GOT3 (cell line): ENCODE measurements at places on chromosomes 12 and 14.

GRCh38 chr12:103794309-103795213 is 46.5 kb downstream of the NT5DC3 start:
- no peak for DNase-seq

- no peak for DNase-seq
Observed at GRCh38 chr14:52951681-52952554, 1.1 kb upstream of the FERMT2 start.

DNA sequence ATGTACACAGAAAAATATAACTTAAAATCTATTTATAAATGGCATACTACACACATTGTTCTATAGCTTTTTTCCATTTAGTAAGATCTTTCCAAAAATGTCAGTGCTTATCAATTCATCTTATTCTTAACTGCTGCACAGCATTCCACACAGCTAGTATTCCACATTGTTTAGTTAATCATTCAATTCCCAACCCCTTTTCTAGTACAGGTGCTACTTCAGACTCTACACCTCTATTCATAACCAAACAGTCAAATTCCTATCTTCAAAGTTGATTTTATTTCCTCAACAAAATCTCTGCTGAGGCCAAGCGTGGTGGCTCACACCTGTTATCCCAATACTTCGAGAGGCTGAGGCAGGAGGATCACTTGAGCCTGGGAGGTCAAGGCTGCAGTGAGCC is 12.3 kb upstream of the NEK9 start:
- DNase-seq = no peak

- DNase-seq = no peak
Observed at GRCh38 chr14:74913986-74914573, 9.0 kb downstream of the RPS6KL1 start.

GRCh38 chr14:69038455-69039287 is 59.6 kb upstream of the ACTN1 start:
- DNase-seq = no peak

DNA sequence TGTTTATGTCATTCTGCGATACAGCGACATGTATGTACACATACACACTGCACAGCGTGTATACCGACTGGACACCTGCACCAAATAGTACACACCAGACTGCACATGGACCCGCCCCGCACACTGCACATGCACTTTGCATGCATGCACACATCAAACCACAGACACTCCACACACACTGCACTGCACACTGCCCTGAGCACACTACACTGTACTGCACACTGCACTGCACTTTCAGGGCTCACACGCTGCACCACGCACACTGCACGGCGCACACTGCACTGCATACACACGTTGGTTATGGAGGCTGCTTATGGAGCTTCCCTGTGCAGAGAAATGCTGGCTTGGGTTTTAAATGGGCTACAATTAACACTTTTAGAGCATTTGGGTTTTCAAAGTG is 1.6 kb downstream of the PAPLN start:
- DNase-seq = no peak

DNA sequence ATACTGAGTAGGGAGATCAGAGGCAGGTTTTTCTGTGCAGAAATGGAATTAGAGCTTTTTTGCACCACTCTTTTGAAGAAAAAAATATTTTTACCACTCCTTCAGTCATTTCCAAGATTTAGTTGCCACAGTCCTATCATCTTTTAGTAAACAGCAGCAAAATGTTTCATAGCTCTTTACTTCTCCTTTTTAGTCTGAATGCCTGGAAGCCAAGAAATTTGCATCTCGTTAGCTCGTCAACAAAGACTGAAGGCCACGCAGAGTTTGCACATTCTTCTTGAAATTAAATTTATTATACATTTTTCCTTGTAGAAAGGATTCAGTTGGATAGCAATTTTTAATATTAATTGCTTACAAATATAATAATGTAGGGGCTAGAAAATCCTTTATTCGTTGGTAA is 544.5 kb upstream of the ATP2B1 start:
- DNase-seq = no peak

- DNase-seq = no peak
Observed at GRCh38 chr12:47302111-47302671, 222.4 kb upstream of the AMIGO2 start.

- DNase-seq = no peak
Observed at GRCh38 chr12:28014196-28014595, 41.7 kb upstream of the PTHLH start.

- DNase-seq = no peak
Observed at GRCh38 chr12:111181143-111181726, 187.7 kb downstream of the PHETA1 start.

DNA sequence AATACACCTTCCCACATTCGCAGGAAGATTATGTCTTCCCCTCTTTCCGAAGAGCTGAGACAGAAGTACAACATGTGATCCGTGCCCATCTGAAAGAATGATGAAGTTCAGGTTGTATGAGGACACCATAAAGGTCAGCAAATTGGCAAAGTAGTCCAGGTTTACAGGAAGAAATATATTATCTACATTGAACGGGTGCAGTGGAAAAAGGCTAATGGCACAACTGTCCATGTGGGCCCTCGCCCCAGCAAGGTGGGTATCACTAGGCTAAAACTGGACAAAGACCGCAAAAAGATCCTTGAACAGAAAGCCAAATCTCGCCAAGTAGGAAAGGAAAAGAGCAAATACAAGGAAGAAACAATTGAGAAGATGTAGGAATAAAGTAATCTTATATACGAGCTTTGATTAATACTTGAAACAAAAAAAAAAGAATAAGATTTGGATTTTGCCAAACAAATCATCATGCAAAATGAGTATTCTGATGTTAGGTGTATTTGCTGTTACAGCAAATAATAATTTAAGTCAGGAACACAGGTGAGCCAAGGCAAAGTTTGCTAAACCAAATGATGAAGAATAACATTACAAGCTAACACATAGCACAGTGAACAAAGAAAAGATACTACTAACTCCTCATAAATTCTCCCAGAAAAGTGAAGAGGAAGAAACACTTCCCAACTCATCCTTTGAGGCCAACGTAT is 30.6 kb downstream of the FAM186A start:
- DNase-seq = no peak

DNA sequence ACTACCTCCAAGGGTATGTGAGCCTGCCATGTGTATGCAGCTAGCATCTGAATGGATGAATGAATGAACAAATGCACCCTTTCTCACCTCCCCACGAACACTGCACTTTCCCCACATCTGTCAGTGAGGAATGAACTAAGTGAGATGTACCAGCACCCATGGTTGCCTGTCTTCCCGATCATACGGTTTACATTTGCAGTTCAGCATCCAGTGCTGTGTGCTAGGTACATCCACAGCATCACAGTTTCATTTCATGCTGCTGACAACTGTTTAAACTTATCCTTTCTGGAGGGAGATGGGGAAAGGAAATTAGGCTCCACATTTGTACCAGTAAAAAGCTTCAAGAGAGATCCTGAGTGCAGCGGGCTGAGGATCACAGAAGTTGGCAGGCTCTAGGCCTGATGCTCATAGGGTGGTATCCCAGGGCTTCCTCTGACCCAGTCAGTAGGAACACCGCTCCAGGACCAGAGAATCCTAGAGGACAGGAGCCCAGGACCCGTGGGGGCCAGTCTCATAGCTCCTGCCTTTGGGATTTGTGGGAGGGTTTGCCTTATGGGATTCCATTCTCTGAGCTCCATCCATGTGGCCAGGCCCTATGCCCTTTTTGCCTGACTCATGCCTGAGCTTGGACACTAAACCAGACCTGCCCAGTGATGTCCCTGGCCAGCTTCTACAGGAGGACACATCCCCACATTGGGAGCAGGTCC is 294.5 kb downstream of the CACNA1C start:
- no peak for DNase-seq

GRCh38 chr12:57759360-57759980 is 4.6 kb downstream of the MARCHF9 start:
- no peak for DNase-seq

DNA sequence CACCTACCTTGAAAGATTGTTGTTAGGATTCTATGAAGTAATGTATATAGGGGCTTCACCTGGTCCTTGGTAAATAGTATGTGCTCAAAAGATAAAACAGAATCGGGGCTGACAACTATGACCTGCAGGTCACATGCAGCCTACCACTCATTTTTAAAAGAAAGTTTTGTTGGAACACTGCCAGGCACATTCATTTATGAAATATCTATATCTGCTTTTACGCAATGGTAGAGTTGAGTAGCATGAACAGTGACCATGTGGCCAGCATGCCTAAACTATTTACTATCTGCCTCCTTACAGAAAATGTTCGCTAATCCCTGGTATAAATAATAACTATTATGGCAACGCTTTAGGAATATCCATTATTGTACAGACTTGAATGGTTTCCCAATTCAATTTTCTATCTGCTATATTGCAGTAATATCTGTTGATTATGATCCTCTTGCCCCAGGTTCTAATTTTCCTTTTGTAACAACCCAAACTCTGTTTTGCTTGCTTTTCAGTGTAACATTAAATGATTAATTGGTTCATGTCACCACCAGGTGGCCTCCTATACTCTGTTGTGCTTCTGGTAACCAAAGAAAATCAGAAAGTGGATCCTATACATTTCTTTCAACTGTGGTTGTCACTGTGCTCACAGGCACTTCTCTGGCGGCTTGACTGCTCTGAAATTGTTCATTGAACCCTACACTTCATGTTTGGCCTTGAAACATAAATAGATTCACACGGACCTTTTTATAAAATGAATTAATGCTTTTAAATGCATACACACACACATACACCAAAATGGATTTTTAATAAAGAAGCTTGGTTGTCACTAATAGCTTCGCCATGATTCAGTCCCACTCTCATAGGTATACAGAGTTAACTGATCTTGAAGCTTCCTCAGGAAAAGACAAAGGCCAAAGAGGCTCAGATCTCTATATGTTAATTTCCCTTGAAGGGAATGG is 227.7 kb upstream of the NPAS3 start:
- no peak for DNase-seq

- DNase-seq = no peak
Observed at GRCh38 chr12:76757694-76758093, 6.2 kb upstream of the ZDHHC17 start.

- no peak for DNase-seq
Observed at GRCh38 chr12:100963381-100963780, 168.8 kb downstream of the ANO4 start.

DNA sequence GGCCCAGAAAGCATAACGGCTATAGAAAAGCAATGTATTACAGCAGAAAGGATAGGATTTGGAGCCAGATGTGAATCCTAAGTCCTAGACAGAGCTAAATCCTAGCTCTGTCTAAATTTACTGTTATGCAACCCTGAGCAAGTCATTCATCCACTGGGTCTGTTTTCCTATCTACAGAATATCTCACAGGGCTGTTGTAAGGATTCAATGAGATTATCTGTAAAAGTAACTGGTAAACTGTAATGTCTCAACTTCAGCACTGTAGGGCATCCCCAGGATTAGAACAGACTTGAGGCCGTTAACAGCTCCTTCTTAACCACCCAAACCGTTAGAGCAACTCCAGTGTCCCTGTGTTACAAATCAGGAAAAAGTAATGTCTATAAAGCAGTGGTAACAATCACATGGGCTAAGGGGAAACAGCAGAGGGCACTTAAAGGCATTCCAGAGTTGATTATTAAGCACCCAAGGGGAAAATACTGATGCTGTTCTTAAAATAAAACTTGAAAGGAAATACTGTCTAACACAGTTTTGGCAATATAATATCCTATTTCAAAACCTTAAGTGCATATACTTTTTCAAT is 10.1 kb downstream of the GMFB start:
- no peak for DNase-seq

GRCh38 chr12:74889073-74889472 is 320.6 kb downstream of the KCNC2 start:
- DNase-seq = no peak

DNA sequence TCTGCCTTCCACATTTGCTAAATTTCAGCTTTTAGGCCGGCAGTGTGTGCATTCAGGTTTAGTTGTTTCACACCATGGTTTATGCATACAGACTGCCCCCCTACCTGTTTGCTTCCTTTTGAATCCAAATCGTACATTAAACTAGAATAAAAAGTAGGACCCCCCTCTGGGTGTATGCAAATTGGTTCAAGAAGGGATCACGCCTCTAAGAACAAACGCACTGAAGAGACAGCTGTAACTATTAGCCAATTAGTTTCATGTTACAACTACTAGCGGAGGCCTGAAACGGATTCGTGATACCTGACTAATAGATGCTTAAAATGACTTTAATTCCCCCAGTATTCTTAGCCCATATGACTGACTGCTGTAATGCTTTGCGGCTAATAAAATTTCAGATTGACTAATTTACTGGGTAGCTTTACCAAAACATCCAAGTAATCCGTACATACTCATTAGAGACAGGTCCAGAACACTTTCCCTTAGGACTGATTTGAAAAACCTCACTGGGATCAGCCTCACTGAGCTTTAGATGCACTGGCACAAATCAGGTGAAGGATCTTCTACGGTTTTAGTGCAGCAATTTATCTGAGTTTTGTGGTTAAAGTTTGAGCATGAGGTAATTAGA is 411.8 kb downstream of the NPAS3 start:
- DNase-seq = no peak

- DNase-seq = no peak
Observed at GRCh38 chr12:19904819-19905218, 463.5 kb upstream of the PDE3A start.

- no peak for DNase-seq
Observed at GRCh38 chr12:76346798-76347420, 1.3 kb downstream of the BBS10 start.

- DNase-seq = no peak
Observed at GRCh38 chr14:62597143-62597542, 448.1 kb downstream of the KCNH5 start.

DNA sequence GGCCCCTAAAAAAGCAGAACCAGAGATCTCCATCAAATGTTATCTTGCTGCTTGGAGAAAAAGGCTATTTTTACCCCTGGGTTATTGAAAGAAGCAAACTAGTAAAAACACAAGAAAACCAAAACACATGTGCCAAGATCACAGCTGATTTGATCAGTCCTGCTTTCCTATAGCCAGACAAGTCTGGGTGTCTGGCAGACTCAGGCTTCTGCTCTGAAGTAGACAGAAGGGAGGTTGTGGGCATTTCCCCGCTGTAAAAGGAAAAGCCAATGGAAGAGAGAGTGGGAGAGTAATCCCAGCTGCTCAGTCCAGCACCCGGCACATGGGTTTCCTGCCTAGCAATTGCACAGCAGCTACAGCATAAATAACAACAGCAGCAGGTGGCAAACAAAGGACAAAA is 177.9 kb downstream of the PHLDA1 start:
- DNase-seq = no peak

DNA sequence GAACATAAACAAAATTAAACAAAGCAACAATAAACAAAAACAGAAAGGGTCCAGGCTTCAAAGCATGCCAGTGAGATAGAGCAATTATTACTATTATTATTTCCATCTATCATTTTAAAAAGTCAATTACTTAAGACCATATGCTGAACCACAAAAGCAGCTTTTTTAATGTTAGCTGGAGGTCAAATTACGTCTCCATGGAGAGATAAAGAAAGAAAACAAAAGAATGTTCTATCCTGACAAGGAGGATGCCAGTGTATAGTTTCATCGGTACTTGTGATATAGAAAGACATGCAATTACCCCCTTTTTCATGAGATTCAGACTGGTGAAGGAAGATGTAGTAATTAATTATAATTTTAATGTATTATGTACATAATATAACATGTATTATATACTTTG is 81.6 kb upstream of the DCN start:
- no peak for DNase-seq
